ENCODE measurements at places on chromosomes 1 and 21. TPM values are rescaled to one million over a fixed set of nuclear protein-coding genes. Genes with fewer than 3 reads are reported as not detected.

GRCh38 chr1:84997667-84998600 lies 1.0 kb upstream of the MCOLN2 start:
- peak; percentile 15 for DNase-seq

DNA sequence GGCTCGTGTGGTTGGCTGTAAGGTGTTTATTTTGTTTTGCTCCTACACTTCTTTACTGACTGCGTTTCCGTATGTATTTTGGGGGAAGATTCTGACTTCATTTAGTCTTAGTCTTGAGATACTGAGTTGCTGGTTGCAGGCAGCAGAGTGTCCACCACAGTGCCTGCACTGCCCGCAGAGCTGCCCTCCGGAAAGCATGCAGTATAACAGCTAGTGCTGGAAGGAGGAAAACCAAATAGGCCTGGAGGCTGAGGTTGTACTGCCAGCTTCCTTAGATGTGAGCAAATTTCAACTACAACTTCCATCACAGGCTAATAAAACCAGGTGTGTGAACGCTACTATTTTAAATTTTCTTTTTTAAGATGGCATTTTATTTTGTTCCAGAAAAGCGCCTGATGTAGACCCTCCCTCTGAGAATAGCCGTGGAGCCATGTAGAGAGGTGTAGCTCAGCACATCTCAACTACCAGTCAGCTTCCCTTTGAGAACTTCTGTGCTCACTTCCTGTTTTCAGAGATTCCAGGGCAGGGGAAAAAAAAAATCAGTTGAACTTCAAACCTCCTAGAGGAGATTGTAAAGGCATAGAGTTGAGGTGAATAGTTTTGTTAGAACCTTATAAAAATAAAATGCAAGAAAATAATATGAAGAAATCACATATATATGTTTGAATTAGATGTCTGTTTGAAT lies 17.6 kb downstream of the LMO4 start:
- no peak for DNase-seq

- no peak for DNase-seq
These were observed 92.4 kb downstream of the KCNJ15 start for GRCh38 chr21:38349111-38349746.

- peak; percentile 47 for DNase-seq
These were observed 88.2 kb downstream of the NFIA start for GRCh38 chr1:61170328-61171238.

DNA sequence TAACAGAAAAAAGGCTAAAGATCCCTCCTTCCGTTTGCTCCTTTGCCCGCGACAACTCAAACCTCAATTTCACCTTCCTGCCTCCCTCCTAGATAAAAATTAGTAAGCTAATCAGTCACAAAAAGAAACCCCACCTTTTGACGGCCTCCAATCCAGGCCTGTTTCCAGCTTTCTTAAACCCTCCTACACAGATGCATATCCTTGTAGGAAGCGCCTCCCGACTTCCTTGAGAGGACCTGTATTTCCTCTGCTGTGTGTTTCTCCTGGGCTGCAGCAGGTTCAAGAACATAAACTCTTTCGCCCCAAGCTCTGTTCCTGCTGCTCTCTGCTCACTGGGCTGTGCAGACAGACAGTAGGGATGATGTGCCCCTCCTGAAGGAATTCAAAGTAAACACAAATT lies 168.8 kb downstream of the CYYR1 start:
- DNase-seq = peak; percentile 27

DNA sequence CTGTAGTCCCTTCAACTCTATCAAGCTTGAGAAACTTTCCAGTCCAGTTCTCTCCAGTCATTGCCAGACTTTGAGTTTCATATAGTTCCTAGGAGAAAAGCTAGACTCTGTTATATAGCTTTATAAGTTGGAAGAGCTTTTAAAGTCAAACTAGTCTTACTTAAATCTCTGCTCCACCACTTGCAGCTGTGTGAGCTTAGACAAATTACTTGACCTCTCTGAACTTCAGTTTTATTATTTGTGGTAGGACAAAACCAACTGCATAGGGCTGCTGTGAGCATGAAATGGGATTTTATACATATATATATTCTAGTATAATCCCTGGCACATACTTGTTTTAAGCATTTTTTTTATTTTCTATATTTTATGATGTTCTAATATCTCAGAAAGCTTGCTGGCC lies 338.7 kb upstream of the NR5A2 start:
- no peak for DNase-seq

DNA sequence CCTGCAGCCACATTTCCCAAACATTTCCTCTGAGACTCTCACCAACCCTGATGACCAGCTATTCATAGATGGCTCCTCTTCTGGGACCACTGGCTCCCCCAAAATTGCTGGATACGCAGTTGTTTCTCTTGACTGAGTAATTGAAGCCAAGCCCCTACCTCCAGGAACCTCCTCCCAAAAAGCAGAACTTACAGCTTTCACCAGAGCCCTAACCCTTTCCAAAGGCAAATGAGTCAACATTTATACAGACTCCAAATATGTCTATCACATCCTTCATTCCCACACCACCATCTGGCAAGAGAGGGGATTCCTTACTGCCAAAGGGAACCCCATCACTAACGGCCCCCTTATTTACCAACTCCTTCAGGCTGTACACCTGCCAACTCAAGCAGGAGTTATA lies 20.3 kb upstream of the CA6 start:
- no peak for DNase-seq

DNA sequence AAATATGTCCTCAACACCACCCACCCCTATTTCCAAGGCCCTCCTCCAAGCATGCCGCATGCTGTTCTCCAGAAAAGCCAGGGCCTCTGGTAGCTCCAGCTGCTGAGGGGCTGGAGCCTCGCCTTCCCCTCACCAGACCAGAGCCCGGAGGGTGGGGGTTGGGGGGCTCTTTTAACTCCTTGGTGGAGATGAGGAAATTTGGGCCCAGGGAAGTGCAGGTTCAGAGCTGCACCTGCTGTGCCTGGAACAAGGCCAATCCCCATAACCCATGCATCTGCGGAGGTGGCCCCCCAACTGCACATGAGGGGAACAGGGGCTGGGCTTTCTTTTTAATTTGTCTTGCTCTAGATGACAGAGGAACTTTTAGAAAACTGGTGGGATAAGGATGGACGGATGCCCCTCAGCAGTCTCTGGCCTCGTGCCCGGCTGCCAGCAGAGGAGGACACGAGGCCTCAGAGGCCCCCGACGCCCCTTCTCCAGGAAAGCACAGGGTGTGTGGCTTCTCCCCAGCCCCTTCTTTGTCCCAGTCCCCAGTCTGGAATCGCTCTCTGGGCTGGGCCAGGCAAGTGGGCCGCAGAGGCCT lies 550 bp upstream of the SELENON start:
- DNase-seq = no peak

LIN28A gene
- 1.4 TPM for total RNA-seq

LYPLA2 gene
- total RNA-seq = 26.2 TPM

CASZ1 gene
- total RNA-seq = 3.9 TPM

CLDN17 gene
- total RNA-seq = not detected

Measured in umbilical cord (tissue), 2 donors.